DMS 273 treated with DMSO at 0.1 percent for 48 hours (cell line): ENCODE measurements at places on chromosomes 4 and X.

DNA sequence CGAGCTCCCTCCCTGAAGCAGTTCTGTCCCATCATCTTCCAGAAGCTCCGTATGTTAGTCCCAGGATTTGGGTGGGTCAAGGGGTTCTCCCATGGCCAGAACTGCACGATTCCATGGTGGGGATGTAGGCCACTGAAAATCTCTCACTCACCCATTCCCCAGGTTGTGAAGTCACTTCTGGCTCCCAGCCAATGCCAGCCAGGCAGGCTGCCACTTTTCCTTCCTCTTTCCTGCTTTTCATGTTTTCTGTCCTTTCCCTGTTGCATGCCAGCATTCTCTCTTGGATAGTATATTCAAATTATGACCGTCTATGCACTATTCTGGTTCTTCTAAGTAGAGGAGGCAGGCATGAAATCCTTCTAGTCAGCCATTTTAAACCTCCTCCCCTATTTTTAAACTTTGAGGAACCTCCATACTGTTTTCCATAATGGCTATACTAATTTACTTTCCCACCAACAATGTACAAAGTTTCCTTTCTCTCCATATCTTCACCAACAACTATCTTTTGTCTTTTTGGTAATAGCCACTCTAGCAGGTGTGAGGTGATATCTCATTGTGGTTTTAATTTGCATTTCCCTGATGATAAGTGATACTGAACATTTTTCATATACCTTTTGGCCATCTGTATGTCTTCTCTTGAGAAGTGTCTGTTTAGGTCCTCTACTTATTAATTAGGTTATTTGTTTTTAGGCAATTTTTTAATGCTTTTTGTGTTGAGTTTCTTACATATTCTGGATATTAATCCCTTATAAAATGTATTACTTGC, 182.1 kb upstream of the TET2 start:
- no peak for DNase-seq

DNA sequence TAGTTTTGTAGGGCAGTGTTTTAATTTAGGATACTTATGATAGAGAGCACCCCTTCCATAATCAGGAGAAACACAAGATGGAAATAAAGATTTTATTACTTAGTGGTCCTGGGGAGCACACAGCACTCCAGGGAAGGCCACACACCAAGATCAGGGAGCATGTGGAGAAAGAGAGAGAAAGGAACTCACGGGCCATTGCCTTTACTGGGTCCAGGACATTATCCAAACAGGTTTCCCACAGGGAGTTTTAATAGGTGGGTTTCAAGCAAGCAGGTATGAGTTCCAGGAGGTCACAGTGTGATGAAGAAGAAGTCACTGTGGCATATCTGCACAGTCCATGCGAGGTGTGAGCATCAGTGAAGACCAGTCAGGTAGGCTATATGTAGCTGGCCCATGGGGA, 46.8 kb downstream of the NFKB1 start:
- DNase-seq, result no peak

- no peak for DNase-seq
These were observed 12.7 kb upstream of the UBA6 start for GRCh38 chr4:67713529-67714247.

- no peak for DNase-seq
These were observed 74.3 kb upstream of the NAP1L5 start for GRCh38 chr4:88771883-88772450.
